ENCODE measurements at places on chromosomes 3 and 15.

DNA sequence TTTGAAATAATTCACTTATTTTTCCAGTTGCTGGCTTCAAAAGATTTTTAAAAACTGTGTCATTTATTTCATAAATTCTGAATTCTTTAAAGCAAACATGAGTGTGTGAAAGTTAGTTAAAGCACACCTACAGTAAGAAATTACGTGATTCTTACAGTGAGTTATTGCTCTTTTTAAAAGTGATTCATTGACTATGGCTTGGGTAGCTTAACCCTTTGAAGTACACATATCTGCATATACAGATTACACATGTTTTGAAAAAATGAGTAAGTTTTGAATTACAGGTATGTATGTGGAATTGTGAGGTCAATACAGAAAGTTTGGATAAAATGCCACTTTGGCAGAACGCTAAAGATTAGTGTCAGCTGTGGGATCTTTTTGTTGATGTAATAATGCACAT, 64.5 kb upstream of the MBNL1 start:
- no peak for DNase-seq

DNA sequence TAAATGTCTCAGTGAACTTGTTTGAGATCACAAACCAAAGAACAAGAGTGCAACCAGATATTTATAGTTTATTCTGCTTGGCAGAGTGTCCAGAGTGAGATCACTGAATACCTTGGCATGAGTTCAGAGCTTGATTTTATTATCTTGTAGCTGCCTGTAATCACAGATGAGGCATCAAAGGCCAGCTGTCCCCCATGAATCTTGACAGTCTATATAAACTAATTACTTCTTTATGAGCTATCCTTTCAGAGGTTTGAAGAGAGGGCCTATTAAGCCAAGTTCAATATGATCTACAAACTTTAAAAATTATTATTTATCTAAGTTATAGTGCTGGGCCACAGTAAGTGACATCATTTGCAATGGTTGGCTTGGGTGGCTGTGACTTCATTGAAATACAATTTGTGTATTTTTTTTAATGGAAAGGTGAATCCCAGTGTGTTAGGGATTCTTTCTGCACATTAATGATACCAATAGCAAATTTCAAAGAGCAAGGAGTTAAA, 251.5 kb downstream of the CLSTN2 start:
- DNase-seq = no peak

DNA sequence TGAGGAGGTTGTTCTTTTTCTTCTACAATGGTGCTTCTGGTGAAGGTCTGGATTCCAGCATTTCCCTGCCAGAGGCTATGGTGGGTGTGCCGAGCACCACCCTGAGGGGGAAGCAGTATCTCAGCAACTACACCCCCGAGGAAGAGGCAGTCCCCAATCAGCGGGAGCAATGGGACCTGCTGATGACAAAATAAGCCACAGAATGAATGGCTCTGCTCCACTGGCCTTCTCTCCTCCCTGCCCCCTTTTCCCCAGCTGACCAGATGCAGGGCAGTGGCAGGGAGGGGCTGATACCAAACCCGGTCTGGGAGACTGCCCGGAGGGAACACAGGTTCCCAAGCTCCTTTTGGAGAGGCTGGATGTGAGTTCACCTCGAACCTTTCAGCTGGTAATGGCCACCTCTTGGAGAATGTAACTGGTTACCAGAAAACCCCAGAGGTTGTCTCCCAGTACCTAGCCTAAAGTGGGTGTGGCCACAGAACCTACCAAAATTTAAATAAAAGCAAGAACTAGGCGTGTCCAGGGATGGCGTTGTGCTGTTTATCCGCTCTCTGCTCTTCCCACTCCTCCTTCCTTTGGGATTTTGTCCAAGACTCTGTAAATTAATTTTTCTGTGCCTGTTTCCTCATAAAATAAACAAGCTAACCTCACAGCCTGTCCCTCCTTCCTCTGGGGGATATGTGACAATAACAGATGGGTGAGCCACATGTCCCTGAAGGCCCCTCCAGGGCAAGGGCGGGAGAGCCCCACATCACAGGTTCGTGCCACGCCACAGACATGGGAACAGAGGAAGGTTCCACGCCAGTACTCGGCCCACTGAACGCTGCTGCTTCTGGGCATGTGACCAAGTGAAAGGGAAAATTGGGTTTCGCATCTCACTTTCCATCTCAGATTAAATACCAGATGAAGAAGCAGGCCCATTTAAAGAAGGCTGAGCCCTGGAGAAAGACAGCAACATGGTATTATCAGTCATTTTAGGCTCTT, 35.1 kb upstream of the SPTBN5 start:
- DNase-seq = peak; percentile 87

GRCh38 chr3:124092811-124093210, 100.9 kb upstream of the ROPN1 start:
- DNase-seq = no peak

DNA sequence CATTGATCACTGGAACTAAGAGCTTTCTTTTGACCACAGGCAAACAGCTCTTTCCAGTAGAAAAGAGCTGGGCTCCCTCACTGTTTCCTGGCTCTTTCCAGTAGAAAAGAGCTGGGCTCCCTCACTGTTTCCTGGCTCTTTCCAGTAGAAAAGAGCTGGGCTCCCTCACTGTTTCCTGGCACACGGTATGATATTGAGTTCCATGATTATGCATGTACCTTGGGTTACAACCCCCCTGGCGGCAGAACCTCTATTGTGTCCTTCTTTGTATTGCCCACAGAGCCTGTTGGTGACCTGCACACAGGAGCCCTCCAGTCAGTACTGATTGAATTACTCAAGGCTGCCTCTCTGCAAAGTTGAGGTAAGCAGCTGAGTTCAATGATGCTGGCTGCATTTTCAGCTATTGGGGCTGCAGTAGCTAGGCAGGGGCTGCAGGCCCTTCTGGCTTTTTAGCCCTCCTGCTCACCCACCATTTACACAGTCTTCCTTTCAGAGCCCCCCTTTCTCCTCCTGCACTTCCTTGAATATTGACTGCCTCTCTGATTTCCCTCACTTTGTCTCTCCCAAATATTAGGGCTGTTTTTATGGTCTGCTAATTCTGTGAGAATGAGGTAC, 10.2 kb downstream of the ACKR2 start:
- no peak for DNase-seq

GRCh38 chr3:27452368-27453090, 31.7 kb downstream of the SLC4A7 start:
- DNase-seq = no peak

DNA sequence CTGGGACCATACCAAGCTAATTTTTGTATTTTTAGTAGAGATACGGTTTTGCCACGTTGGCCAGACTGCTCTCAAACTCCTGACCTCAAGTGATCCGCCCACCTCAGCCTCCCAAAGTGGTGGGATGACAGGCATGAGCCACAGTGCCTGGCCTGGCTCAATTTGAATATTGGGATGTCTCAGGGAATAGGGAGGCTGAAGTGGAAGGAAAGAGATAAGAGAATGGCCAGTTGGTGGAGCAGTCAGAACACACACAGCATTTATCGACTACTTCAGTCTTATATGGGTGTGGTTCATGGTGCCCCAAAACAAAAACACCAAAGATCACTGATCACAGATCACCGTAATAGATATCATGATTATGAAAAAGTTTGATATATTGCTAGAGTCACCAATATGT, 144.4 kb downstream of the GMNC start:
- no peak for DNase-seq

DNA sequence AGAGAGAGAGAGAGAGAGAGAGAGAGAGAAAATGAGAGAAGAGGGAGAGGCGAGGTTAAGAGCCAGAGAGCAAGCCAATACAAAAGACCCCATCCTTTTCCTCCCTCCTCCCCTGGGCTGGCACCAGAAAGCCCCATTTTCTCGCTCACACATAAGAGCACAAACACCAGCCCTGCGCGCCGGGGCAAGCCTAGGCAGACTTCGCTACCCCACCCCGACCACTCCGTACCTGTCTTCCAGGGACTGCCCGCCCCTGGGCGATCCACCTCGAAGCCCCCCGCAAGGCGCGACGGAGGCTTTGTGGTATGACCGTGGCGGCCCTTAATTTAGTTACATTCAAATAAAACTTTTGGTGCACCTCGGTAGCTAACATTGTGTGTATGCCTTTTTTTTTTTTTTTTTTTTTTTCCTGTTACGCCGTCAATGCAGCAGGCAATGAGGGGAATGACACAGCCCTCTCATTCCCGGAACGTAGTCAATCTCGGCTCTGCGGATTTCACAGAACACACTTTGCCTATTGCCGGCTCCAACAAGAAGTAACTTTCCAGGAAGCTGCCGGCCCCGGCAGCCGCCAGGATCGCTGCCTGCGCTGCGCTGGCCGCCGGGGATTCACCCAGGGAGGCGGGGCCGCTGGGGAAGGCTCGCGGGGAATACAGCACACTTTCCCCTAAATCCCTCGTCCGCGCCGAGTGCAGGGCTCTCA, 7.7 kb downstream of the BCL6 start:
- peak; percentile 90 for DNase-seq

DNA sequence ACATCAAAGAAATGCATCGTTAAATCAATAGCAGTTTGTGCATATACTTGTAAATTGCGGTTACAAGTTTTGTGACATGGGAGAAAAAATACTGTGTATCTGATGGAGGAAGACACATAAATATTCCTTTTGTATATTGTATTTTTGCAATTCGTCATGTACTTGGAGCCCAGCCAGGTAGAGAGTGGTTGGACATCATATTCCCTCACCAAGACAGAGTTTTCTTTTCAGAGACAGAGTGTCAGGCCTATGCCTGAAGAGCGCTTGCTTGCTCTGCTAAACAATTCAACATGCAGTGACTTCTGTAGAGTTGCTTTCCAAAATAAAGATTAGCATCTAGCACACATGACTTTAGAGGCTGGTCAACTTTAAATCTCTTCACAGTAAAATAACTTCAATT, 24.8 kb upstream of the MEIS2 start:
- no peak for DNase-seq

- no peak for DNase-seq
Observed at GRCh38 chr3:112007633-112008032, 8.9 kb downstream of the TAGLN3 start.

DNA sequence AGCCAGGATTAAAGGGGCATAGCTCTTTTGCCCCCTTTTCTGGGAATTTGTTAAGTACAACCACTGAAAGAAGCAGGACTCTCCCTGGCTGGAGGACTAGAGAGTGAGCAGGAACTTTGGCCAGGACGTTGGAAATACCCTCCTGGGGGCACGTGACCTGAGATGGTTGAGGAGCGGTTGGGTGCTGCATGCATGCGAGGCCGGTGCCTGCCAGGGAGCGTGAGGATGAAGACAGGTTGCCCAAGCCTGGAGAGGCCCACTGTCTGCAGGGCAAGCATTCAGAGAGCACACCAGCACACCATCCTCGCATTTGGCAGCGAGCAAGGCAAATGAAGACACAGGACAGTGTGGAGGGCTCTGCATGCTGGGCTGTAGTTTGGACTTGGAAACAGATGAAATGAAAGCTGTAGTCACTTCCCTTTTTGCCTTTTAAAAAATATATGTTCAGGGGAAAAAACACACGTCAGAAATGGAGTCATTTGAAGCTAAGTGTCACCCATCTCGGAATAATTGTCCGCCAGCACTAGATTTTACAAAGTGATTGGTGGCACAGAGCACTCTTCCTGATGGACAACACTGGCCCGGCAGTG, 217.6 kb downstream of the SLCO3A1 start:
- peak; percentile 82 for DNase-seq

GRCh38 chr3:182083112-182083511, 371.4 kb downstream of the SOX2 start:
- DNase-seq = no peak
